ENCODE measurements at places on chromosomes 11 and 22.

GRCh38 chr11:88398372-88398771, 60.8 kb upstream of the CTSC start:
- DNase-seq: no peak

DNA sequence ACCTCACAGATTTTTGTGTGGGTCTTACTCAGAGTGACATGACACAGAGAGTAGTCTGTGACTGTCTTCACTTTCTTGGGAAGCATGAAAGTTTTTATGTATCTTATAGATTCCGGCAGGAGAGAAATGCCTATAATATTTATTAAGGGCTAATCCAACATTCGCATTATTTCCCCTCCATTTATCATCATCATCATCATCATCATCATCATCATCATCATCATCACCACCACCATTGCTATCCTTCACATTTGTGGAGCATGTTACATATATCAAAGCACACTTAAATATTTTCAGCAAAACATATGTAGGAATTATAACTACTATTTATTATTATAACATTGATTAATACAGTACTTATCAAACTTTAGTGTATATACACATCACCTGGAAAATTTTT, 66.2 kb downstream of the GAS2 start:
- no peak for DNase-seq

- no peak for DNase-seq
Measured at GRCh38 chr11:58888579-58888978, 44.1 kb upstream of the GLYATL2 start.

DNA sequence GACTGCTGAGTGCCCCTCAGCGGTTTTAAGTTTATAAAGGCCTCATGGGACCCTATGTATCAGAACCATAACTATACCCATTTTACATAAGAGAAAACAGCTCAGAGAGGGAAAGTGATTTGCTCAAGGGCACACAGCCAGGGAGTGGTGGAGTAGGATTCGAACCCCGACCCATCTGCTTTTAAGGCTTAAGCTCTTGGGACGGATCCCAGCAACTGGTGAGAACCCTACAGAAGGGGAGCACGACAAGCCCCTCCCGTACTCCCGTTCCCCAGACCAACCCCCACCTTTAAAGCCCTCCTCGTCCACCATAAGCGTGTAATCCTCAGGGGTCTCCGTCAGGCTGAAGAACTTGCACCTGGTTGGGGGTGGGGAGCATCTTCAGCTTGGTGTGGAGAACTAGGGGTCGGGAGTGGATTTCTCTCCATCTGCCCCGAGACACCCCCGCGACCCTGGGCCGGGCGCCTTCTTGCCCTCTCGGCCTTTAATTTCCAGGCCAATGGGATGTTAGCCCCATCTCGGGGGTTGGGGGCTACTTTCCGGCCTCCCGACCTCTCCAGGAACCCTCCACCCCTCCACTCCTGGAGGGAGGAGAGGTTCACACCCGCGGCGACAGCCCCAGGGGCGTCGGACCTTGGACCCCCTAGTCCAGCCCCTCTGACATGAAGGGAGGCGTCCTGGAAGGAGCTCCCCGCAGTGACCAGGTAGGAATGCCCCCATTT, 725 bp downstream of the CASTOR1 start:
- DNase-seq: no peak

- peak; percentile 28 for DNase-seq
Measured at GRCh38 chr11:71451596-71452198, 1.3 kb upstream of the NADSYN1 start.

DNA sequence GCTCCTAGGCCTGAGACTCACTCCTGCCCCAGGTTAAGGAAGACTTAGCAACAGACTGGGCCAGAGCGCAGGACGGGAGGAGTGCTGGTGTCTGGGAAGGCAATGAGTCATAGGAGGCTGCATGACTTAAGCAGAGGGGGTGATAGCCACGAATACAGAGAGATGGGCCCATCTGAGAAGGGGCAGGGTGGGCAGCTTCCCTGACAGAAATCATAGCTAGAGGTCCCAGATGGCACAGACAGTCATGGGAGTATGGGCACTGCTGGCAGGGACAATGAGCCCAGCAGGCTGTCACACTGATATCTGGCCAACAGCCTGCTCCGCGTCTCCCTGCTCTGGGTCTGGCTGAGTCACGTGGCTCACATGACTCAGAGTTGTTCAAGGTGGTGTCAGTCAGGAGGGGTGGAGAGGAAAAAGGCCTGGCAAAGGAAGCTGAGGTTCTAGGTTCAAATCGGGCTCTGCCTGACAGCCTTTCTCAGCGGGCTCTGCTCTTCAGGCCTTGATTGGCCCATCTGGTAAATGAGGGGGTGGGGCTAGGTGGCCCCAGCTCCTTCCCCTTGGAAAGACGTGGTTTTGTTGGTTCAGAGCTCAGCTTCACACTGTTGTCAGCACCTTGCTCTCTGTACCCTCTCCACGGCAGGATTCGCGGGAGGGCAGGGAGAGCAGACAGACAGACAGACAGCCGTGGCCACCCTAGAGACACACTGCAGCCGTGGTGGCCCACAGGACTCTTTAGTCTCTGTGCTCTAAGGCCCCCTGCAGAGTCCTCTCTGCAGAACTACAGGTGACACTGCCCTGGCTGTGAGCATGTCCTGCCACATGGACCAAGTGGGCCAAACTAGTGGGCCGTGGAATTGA, 47.8 kb downstream of the DBX1 start:
- DNase-seq: no peak

DNA sequence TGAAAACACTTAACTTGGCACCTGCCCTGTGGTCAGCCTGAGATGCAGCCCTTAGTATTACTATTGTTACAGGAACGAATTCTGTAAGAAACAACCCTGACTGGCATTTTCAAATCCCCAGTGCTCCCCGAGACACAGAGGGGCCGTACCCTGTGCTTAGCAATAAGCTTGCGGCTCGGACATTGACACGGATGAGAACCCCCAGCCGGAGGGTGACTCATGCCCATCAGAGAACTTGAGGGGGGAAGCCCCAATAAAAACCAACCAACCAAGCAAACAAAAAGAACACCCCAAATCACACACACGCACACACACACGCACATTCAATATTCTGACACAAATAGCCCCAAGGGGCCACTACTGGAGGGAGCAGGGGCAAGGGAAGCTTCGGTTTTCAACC, 63.8 kb downstream of the SHISAL1 start:
- no peak for DNase-seq

- DNase-seq: peak; percentile 76
Measured at GRCh38 chr11:134592391-134592990, 180.4 kb upstream of the B3GAT1 start.
